CD8-positive, alpha-beta memory T cell (primary cell): ENCODE measurements at places on chromosomes 16 and 17. TPM values are rescaled to one million over a fixed set of nuclear protein-coding genes. Genes with fewer than 3 reads are reported as not detected.

CACNG5 gene
- total RNA-seq = not detected

HEATR3 gene
- total RNA-seq = 25.5 TPM

HOXB8 gene
- not detected for total RNA-seq

DNA sequence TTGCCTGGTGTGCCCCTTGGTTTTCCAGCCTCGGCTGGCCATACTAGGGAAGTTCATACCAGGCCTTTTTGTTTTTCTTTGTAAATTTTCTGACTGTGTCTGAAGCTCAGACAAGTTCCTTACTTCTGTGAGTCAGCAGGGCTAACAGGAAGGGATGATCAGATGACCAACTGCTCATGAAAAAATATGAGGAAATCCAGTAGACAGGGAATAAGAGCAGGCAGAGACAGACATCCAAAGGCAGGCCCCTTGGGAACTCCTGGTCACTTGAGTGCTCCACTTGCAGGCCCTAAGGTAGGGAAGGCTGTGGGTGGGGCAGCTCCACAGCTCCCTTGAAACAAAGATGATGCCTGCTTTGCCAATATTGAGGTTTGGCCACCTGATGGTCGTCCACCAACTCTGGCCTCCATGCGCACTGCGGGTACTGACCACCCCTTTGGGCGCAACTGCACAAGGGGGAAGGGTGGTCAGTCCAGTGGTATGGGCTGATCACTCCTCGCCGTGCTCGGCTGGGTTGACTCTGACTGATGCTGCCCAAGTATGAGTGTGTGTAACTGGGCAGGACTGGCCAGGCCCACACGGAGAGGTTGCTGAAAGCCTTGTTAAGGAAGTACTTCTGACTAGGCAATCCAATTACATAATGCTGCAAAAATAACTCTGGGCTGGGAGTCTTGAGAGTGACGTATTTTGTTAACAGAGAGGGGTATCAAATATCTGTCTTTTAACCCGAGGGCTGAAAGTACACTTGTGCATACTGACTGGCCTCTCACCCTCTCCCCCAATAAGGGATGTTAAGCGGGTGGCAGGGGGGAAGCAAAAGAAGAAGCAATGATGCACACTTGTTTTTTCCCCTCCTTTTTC is 20.8 kb upstream of the ZFHX3 start:
- peaks cover 11% of the 10 kb centered on the region for H3K27me3 ChIP-seq
- no peak overlapping the region for H3K27ac ChIP-seq
- no peaks in the 10 kb centered on the region for H3K4me1 ChIP-seq
- no peaks in the 10 kb centered on the region for H3K36me3 ChIP-seq

- H3K27ac ChIP-seq = no peak overlapping the region
- no peaks in the 10 kb centered on the region for H3K36me3 ChIP-seq
- H3K27me3 ChIP-seq = no peaks in the 10 kb centered on the region
- DNase-seq = no peak
- H3K4me3 ChIP-seq = no peak overlapping the region
Measured at GRCh38 chr16:73483076-73483791, 435.3 kb upstream of the ZFHX3 start.

- H3K4me3 ChIP-seq = no peak overlapping the region
- no peaks in the 10 kb centered on the region for H3K4me1 ChIP-seq
- H3K36me3 ChIP-seq = peaks cover 37% of the 10 kb centered on the region
- DNase-seq = no peak
Measured at GRCh38 chr16:4868535-4868934, 21.3 kb downstream of the UBN1 start.

DNA sequence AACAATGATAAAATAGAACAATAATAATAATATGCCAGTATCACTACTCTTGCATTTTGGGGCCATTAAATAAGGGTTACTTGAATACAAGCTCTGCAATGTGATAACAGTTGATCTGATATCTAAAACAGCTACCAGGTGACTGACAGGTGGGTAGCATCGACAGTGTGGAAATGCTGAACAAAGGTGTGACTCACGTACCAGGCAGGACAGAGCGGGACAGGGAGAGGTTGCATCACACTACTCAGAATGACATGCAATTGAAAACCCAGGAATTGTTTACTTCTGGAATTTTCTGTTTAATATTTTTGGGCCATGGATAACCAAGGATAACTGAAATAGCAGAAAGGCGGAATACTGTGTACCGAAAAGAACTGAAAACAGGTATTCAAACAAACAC is 15.8 kb upstream of the ZNF19 start:
- H3K36me3 ChIP-seq = no peaks in the 10 kb centered on the region
- H3K27ac ChIP-seq = no peak overlapping the region
- no peaks in the 10 kb centered on the region for H3K27me3 ChIP-seq
- no peak for DNase-seq
